ENCODE measurements at places on chromosomes 3 and 15. TPM values are rescaled to one million over a fixed set of nuclear protein-coding genes. Genes with fewer than 3 reads are reported as not detected.

Gene SCAMP5
- total RNA-seq: 0.45 TPM

Gene MAP6D1
- 3.2 TPM for total RNA-seq

Gene RBM6
- total RNA-seq: 24.7 TPM

Gene EIF2A
- 89.3 TPM for total RNA-seq

Gene GOLGA8G
- total RNA-seq: not detected

Gene C3orf80
- not detected for total RNA-seq

Gene SERPINI1
- 2.1 TPM for total RNA-seq

Gene ARRDC4
- total RNA-seq: 6.5 TPM

Measured in bronchus fibroblast of lung (primary cell).